NCI-H2081 treated with DMSO at 0.1 percent for 48 hours (cell line): ENCODE measurements at places on chromosomes 12 and 14.

DNA sequence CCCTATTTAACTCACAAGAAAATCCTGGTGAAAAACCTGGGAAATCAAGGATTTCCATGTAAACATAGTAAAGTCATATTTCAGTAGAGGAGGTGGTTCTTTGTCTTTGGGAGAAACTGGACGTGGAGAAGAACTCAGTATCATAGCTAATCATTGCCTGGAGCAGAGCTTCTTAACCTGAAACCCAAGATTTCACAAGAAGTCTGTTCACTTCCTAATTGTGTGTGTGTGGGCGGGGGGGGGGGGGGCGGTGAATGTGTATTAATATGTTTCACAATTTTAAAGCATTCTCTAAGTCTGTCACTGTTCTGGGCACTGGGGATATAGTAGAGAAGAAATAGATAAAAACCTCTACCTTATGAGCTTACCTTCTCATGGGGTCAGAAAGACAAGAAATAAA is 96.7 kb upstream of the PPP4R3A start:
- no peak for DNase-seq

- DNase-seq = no peak
Measured at GRCh38 chr12:41287500-41288141, 99.5 kb downstream of the PDZRN4 start.

- no peak for DNase-seq
Measured at GRCh38 chr12:50784501-50784900, 20.6 kb downstream of the ATF1 start.

GRCh38 chr14:103854822-103855733 is 7.7 kb upstream of the PPP1R13B start:
- DNase-seq = no peak

- no peak for DNase-seq
Measured at GRCh38 chr14:49546766-49547165, 39.4 kb downstream of the RPS29 start.

- DNase-seq = no peak
Measured at GRCh38 chr14:50397390-50398188, 908 bp upstream of the CDKL1 start.

DNA sequence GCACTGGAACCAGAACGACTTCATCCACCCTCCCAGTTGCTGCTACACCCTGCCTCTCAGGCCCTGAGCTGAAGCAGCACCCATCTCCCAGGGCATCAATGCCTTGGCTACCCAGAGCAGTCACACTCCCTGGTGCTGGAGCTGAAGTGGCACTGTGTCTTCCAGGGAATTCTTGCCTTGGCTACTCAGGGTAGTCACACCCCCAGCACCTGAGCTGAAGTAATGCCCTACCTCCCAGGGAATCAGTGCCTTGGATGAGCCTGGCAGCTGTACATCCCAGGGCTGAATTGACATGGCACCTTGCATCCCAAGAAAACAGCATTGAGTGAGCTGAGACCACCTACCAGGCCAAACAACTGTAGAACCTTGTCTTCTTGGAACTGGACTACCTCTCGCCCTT is 41.2 kb upstream of the TSPAN11 start:
- DNase-seq = no peak

DNA sequence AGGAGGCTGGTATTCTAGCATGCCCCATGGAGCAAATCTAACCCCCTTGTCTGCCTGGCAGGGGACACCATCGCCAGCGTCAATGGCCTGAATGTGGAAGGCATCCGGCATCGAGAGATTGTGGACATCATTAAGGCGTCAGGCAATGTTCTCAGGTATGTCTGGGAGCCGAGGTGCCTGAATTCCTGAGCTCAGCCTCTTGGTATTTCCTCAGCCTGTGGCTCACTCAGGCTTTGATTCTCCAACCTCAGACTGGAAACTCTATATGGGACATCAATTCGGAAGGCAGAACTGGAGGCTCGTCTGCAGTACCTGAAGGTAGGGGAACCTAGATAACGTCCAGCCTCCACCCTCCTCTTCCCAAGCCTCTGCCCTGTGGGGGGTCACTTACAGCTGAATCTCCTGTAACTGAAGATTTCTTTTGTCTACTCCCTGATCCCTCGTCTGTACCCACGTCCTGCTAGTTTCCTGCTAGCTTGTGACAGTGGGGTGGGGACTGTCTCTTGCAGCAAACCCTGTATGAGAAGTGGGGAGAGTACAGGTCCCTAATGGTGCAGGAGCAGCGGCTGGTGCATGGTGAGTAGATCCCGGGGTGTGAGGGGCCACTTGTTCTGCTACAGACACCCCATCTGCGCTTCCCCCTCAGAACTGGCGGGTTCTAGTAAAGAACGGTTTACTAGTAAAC is 7.0 kb downstream of the TAMALIN start:
- no peak for DNase-seq

DNA sequence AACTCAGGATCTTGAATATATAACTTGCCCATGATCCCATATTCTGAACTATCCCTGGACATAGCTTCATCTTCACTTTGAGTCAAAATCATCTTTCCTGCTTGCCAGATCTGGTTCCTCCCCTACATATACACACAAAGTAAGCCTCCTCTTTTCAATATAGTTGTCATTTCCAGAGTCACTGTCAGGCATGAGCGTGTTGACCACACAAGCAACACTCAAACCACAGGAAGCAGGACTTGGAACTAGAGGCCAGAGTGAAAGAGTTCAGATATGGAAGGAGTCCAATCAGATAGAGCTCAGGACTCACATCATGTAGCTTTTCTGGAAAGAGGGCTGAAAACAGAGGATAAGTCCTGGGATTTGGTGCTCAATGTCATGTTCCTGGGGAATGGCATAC is 1140.6 kb downstream of the BCL11B start:
- no peak for DNase-seq

- DNase-seq = no peak
Measured at GRCh38 chr14:78566859-78567172, 396.6 kb downstream of the NRXN3 start.

GRCh38 chr14:105375635-105376057 is 22.7 kb upstream of the TEX22 start:
- no peak for DNase-seq

DNA sequence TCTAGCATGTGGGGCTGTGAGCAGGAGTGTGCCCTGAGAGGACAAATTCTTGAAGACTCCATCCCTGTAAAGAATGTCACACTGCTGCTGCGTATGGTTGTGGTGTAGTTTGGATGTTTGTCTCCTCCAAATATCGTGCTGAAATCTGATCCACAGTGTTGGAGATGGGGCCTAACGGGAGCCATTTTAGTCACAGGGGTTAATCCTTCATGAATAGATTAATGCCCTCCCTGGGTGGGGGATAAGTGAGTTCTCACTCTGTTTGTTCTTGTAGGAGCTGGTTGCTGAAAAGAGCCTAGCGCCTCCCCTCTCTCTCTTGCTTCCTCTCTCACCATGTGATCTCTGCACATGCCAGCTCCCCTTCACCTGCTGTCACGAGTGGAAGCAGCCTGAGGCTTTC is 94.5 kb upstream of the VASH1 start:
- no peak for DNase-seq

DNA sequence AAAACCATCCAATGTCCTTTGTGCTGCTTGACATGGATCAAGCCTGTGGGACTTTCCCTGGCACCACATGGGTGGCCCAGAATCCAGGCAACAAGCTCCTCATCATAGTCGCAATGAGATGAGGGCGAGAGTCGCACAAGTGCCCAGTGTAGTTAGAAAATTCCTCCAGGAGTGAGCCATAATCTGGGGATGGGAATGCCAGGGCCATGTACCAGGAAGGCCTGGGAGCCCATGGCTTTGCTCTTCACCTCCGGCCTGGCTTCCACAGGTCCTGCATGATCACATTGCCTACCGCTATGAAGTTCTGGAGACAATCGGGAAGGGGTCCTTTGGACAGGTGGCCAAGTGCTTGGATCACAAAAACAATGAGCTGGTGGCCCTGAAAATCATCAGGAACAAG is 33.9 kb downstream of the DYRK4 start:
- DNase-seq = no peak

- DNase-seq = no peak
Measured at GRCh38 chr14:53741479-53742232, 215.0 kb downstream of the BMP4 start.

DNA sequence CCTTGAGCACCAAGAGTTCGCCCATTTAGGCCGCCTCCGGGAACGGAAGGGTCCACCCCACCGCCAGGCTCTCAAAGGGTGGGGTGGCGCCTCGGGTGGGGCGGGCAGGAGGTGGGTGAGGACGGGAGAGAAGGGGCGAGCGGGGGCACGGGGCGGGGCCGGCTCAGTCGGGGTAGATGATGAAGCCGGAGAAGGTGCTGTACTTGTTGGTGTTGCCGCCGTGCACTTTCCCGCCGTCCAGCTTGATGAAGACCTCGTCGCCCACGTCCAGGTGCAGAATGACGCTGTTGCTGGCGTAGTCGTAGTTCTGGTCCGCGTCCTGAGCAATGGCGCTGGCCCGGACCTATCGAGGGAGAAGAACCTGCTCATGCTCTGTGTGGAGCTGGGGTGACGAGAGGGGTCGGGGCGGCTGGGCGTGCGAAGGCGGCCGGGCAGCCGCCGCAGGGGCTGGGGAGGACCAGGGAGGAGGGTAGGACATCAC is 4.1 kb downstream of the C1QL4 start:
- no peak for DNase-seq

GRCh38 chr14:105092171-105093037 is 27.2 kb upstream of the GPR132 start:
- no peak for DNase-seq

DNA sequence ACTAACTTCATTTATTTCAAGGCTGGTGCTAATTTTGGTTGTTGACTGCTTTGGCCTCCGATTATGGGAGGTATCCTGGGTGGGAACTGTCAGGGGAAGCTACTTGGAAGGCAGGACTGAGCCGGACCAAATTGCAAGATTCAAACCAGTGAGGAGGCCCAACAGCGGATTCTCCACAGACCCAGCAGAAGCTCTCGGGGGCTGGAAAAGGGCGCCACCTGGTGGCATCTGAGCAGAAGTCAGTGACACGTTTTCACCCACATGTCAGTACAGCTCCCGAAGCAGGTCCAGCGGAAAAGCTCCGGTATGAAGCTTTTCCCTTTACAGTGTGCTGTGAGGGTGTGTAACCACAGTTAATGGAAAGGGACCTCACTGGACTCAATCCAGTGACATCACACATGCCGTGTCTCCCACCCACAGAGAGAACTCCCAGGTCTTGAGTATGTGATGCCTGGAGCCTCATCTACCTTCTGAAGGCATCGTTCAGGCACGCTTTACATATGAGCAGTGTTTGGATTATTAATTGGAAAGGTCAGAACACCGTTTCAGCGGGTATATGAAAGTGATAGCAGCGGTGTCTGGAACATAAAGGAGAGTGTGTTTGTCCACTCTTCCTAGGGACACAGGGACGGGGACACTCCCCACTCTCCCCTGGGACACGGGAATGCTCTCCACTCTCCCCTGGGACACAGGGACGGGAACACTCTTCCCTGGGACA is 3.6 kb upstream of the P2RX2 start:
- peak; percentile 33 for DNase-seq

DNA sequence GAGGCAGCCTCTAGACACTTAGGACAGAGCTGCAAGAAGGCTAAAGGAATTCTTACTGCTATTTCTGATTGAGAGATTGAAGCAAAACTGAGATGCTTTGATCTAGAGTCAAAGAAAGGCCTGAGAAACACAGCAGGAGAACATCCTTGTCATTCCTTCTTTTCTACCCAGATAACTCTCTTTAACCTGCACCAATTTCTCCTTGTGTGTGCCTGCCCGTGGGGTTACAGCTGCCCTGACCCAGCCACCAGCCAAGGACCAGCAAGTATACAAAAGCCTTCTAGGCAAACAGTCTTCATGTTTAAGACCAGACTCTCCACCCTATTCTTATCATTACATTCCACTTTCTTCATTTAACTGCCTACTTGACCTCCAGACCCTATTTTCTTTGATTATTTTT is 81.7 kb upstream of the PRB2 start:
- no peak for DNase-seq

DNA sequence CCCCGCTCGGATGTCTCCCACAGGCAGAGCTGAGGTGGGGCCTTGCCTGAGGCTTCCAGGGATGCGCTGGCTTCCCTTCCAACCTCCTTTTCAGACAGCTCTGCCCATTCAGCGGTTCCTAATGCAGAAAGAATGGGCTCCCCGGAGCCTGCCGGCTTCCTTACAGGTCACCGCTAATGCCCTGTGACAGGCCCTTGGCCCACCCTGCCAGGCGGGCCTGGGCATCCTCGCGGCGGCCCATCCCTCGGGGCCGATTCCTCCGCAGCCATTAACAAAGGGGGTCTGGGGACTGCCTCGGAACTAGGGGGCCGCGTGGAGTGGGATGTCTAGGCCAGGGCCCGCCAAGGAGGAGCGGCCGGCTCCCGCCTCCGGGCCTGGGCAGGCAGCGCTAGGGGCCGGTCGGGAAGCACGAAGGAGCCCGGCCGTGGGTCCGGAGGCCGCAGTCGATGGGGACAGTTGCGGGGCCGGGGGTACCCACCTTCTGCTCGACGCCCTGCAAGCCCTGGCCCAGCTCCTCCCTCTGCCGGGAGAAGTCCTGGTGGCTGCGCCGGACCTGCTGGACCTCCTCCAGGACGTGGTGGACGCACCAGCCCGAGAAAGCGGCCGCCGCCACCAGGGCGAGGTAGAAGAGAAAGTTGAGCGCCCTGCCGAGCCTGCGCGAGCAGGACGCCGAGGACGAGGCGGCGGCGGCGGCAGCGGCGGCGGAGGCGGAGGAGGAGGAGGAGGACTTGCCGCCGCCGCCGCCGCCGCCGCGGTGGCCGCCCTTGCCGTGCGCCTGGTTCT is 738 bp downstream of the CKAP4 start:
- DNase-seq = no peak

- DNase-seq = no peak
Measured at GRCh38 chr12:68119724-68120211, 39.8 kb downstream of the IFNG start.

GRCh38 chr12:2014231-2014630 is 10.0 kb upstream of the DCP1B start:
- no peak for DNase-seq

- no peak for DNase-seq
Measured at GRCh38 chr12:110920324-110920910, at the start of gene MYL2. Gene MYL2, minus strand, starts transcription at chr12:110920579. Its CDS starts 50 bp downstream, at chr12:110920529.

- DNase-seq = no peak
Measured at GRCh38 chr12:40011775-40012129, 94.1 kb downstream of the SLC2A13 start.

- DNase-seq = no peak
Measured at GRCh38 chr12:69688021-69688420, 11.1 kb downstream of the BEST3 start.

GRCh38 chr14:72649603-72650227 is 244.2 kb downstream of the DPF3 start:
- no peak for DNase-seq
